ENCODE measurements at places on chromosomes 1 and 21.

- no peak for DNase-seq
Observed at GRCh38 chr21:44533121-44533890, 6.7 kb downstream of the KRTAP10-1 start.

GRCh38 chr1:145918992-145919939, 749 bp upstream of the PEX11B start:
- DNase-seq, result no peak

DNA sequence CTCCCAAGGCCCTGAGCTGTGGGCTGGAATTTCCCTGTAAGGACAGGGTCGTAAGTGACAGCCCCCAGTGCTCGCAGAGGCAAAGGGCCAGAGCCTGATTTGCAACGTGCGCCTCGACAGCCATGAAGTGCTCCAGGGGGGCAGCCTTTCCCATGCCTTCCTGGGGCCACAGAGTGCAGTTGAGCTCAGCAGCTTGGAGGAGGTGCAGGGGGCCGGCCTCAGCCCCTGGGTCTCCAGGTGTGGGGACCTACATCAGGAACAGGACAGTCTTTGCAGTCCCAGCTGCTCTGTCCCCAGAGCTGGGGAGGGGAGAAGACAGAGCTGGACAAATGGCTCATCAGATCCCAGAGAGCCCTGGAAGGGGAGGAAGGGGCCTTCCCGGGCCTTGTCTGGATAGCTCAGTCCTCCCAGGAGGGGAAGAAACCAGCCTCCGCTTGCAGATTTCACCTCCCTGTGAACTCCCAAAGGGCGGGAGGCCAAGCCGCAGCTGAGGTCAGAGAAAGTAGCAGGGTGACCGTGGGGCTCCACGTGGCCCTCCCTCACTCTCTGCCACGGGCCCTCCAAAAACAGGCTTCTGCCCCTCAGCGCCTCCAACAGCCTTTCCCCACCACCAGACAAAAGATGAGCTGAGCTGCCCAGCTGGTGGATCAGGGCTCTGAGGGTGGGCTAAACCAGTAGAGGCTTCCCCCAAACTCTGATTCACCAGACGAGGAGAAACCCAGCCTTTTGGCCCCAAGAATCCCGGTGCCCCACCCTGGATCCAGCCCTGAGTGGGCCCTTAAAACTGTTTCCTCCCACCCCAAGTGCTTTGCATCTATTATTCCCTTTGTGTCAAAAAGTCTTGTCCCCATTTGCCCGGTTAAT, 76.5 kb downstream of the DHRS3 start:
- DNase-seq, result no peak

GRCh38 chr1:212313616-212314015, 28.4 kb downstream of the PPP2R5A start:
- no peak for DNase-seq

DNA sequence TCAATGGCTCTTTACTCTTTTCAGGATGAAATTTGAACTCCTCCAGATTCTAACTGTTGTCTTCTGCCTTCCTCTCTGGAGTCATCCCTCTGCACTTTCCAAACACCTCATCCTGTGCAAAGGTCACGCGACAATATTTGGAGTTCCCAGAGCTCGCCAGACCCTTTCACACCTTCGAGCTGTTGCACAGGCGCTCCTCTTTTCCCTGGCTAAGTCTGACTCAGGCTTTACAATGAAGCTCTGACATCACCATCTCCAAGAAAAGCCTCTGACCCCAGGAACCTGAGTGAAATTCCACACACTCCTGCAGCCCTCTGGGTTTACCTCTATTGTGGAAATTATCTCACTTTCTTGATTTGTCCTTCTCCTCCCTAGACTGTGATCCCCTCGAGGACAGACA, 270.3 kb downstream of the RGS7 start:
- DNase-seq, result no peak

GRCh38 chr1:84936116-84936810, 43.3 kb upstream of the LPAR3 start:
- peak; percentile 64 for DNase-seq

DNA sequence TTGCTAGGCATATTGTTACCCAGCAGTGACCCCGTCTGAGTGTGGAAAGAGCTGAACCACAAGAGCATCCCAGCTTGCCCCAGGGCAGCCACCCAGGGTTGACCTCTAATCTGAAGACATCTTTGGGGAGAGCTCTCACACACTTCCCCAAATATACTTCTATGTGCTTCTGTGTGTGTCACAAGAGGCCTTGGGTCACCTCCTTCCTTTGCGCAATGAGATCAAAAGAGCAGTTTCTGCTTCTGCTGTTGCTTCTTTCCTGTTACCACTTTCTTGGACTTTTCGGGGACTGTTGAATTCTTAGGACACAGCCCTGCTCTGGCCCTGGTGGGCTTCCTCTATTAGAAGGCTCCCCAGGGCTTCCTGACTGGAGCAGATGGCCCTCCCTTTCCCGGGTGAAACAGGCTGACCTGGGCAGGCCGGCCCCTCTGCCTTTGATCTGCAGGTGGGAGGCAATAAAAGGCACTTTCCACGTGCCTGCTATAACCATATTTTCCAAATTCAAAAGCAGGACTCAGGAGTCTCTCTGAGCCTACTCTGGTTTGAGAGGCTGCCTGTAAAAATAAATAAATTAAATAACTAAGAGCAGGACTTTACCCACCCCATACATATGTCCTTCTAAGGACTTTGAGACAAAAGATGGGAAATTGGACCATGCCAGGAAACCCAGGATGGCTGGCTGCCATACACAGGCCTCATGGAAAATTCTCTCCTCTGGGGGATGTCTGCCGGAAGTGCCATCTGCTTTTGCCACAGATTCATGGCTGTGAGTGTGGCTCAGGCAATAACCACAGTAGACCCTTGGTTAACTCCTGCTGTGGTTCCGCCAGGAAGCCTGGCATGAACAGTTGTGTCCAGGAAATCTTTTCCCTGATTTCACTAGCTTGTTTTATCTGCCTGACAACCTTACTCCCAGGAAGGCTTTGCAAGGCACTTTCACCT, 28.3 kb upstream of the RCSD1 start:
- peak; percentile 75 for DNase-seq

GRCh38 chr1:10108948-10109708, 76.4 kb downstream of the UBE4B start:
- DNase-seq, result no peak

DNA sequence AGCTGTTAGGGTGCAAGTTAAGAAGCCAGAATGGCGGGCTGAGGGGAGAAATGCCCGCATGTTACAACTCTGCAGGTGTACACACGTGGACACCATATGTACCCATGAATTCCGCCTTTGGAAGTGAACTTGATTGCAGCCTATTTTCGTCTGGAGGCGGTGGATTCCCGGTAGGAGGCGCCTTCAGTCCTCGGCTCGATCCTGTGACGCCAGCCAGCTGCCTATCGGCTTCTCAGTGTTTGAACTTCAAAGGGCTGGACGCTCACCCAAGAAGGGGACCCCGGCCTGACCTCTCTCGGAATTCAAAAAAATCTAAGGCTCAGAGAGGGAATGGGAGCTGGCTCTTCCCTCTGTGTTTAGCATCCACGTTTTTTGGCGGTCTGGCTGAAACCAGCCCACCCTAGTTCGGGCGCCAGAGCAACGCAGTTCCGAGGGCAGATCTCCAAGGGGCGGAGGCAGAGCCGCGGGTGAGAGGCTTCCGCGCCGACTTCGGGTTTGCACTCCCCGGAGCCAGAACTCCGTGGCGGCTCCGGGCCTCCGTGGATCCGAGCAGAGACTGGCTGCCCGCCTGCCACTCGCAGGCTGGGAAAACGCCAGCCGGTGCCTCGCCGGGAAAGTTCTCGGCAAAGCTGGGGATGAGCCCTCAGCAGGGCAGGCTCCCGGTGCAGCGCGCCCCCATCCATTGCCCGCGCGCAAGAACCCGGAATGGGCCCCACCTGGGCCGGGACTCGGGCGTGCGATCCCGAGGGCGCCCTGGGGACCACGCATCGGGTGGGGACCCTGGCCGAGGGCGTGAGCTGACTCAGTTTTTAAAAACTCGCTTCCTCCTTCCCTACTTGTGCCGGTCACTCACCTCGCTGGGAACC, 996 bp upstream of the TMEM51 start:
- DNase-seq, result peak; percentile 39

DNA sequence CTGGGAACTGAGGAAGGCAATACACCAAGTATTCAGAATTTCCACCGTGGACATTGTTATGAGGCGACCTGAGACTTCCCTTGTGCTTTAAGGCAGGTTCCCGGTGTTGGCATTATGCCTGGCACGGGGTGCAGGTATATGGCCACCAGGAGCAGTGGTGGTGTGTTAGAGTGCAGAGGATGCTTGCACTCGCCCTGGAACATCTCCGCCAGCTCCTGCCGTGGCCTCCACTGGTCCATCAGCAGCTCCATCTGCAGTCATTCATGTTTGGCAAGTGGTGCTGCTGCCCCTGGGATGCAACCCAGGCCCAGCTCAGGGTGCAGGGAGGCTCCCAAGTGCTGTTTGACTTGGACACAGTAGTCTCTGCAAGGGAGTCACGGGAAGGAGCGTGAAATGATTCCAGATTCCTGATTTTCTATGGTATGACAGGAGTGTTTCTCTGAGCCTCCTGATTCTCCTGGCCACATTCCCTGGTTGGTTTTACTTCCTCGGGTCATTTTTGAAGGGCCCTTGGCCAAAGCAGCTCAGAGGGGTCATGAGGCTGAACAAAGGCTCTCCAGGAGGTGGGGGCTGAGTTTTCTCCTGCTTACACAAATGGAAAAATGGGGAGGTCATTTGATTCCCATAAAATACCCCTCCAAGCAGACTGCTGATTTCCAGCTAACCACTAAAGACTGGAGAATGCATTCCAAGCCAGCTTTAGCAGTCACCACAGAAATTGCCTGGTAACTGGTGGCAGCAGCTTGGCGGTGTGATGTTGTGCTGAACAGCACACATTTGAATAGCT, 60.4 kb upstream of the PSEN2 start:
- no peak for DNase-seq

- DNase-seq, result no peak
Observed at GRCh38 chr1:166822385-166822784, 16.9 kb upstream of the POGK start.
